ENCODE measurements at places on chromosomes 6 and 20.

GRCh38 chr6:150418827-150419594 lies 50.2 kb downstream of the IYD start:
- DNase-seq: peak; percentile 56

DNA sequence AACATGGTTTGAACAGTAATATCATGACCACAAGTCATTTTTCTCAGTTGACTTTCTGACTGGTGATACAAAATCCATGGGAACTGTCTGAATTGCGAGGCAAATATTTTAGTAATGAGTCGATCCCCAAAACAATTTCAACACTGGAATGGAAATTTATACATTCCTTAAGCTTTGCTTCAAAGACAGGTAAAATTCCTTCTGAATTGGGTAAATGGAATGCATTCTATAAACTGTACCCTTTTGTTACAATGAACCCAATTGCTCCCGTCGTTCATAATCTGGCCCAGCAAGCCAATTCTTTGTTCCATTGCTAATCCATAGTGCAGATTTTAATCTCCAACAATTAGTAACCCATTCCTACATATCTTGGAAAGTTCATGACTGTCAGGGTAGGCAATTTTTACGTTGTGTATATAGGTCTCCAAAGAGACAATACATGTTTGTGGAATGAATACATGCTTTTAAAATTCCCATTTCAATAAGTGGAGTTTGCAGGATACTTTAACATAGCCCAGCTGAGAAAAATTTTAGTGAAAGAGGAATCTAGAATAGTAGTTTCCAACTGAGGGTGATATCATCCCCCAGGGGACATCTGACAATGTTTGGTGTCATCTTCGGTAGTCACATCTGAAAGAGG lies 32.7 kb downstream of the CYP24A1 start:
- no peak for DNase-seq

DNA sequence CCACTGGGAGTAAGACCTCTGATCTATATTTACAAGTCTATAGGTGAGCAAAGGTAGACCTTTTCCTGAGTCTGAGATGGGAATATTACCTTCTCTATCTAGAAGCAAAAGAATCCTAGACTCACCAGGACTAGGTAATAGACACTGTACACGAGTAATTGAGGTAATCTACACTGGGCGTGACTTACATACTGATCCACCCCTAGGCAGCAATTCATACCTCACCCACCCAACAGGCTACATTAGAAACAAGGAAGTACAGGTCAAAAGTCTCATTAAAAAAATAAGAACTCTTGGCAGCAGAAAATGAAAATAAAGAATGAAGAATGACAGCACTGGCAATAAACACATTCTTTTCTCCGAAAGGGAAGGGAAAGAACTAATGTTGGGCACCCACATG lies 7.6 kb downstream of the CSNK2A1 start:
- DNase-seq: no peak

DNA sequence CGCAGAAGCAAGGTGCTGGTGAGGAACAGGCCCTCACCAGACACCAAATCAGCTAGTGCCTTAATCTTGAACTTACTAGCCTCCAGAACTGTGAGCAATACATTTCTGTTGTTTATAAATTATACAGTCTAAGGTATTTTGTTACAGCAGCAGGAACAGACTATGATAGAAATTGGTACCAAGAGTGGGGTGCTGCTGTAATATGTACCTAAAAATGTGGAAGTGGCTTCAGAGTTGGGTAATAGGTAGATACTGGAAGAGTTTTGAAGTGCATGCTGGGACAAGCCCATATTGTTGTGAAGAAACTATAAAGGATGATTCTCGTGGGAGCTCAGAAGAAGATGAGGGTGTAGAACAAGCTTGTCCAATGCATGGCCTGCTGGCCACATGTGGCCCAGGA lies 866.8 kb downstream of the C6orf118 start:
- no peak for DNase-seq

DNA sequence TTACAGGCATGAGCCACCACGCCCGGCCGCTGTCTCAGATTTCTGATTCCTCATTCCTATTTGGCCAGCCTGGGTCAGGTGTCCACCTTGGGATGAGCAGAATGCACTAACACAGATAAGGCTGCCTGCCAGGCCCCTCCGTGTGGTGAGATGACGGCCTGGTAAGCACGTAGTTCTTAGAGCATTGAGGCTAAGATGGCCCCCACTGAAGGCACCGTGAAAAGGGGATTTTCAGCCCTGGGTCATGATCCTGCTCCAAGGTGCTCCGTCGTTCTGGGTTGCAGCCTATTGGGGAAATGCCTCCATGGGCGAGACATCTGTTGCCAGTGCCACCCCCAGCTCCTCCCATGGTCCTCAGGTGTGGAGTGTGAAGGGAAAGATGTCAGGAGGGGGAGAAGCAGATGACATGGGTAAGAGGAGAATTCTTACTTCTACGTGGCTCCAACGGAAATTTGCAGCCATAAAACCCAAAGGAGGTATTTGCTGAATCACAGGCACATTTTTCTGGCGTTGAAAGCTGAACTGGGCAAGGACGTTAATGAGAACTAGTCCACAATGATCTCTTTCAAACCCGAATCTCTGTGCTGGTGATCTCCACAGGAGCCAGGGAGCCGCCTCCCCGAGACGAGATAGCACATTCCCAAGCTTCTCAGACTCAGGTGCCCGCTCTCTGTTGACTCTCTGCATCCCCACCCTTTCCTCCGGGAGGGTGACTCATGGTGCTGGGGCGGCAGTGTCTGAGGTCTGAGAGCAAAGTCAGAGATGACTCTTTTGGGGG lies 34.0 kb upstream of the BMP6 start:
- peak; percentile 64 for DNase-seq

- DNase-seq: peak; percentile 90
Measured at GRCh38 chr6:161443848-161444247, 170.0 kb upstream of the AGPAT4 start.

DNA sequence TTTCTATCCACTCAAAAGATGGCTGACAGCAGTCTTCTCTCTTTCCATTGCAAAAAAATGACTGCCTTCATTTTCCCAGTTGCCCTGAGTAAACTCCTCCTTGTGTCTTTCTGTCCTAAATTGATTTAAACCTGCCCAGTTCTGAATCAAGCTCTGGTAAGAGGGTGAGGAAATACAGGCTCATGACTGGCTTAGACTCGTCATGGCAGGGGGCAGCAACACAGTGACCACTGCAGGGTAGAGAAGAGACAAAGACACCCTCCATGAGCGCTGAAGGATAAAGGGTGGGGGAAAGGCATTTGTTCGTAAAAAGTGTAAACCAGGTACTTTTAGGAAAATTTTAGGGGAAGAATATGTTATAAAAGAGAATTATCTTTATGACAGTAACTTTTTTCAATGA lies 738.2 kb upstream of the FLRT3 start:
- DNase-seq: no peak

- no peak for DNase-seq
Measured at GRCh38 chr20:9301129-9302090, 213.0 kb upstream of the LAMP5 start.

- DNase-seq: peak; percentile 46
Measured at GRCh38 chr20:36726168-36726567, 19.7 kb downstream of the NDRG3 start.

GRCh38 chr6:111441678-111442243 lies 41.3 kb downstream of the REV3L start:
- DNase-seq: no peak

- DNase-seq: no peak
Measured at GRCh38 chr6:14083751-14084150, 33.8 kb upstream of the CD83 start.

- peak; percentile 80 for DNase-seq
Measured at GRCh38 chr20:39885975-39886649, 802.9 kb downstream of the MAFB start.

- DNase-seq: no peak
Measured at GRCh38 chr20:50712771-50713656, 18.4 kb upstream of the PARD6B start.

DNA sequence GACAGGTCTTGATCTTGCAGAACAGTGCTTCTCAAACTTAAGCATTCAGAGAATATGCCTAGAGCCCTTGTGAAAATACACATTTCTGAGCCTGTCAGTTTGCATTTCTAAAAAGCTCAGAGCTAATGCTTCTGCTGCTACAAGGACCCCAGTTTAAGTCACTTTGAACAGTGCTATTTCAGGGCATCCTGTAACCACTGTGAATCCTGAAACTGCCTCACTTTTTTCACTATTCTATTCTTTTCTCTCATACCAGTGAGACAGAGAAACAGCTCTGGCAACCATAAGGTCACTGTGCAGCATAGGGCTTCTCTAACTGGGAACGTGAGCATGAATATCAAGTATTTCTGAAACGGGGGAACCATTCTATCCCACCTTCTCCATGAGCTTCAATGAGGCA lies 51.2 kb downstream of the LGSN start:
- no peak for DNase-seq

GRCh38 chr20:60001108-60001507 lies 42.9 kb downstream of the CDH26 start:
- DNase-seq: no peak

DNA sequence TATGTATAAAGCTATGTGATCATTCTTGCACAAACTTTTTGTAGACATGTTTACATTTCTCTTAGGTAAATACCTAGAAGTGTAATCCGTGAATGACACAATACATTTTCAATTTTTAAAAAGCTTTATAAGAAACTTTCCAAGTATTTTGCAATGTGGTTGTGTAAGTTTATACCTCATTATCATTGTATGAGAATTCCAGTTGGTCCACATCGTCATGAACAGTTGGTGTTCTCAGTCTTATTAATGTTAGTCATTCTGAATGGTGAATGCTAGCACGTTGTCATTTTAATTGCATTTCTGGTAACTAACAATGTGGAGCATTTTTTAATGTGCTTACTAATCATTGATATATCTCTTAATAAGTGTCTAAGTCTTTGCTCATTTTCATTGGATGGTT lies 116.5 kb upstream of the F13A1 start:
- DNase-seq: no peak

- DNase-seq: no peak
Measured at GRCh38 chr20:64040231-64041039, 4.5 kb downstream of the C20orf204 start.

GRCh38 chr20:4952229-4952628 lies 49.1 kb downstream of the SLC23A2 start:
- no peak for DNase-seq

All from MG63 (cell line).